NCI-H460 (cell line): ENCODE measurements at places on chromosomes 5 and 9. TPM values are rescaled to one million over a fixed set of nuclear protein-coding genes. Genes with fewer than 3 reads are reported as not detected.

DNA sequence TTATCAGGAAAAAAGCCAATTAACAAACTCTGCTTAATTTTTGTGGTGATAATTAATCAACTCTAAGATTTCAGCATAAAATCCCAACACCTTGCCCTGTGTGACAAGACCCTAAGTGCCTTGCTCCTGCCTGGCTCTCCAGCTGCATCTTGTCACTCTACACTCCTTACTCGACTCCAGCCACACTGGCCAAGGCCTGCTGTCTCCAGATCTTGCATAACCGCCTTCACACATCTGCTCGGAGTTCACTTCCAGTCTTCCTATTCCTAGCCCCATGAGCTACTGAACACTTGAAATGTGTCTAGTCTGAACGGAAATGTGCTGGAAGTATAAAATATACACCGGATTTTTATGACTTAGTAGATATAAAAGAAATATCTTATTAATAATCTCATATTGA lies 259.6 kb downstream of the EPB41L4A start:
- DNase-seq = no peak

DNA sequence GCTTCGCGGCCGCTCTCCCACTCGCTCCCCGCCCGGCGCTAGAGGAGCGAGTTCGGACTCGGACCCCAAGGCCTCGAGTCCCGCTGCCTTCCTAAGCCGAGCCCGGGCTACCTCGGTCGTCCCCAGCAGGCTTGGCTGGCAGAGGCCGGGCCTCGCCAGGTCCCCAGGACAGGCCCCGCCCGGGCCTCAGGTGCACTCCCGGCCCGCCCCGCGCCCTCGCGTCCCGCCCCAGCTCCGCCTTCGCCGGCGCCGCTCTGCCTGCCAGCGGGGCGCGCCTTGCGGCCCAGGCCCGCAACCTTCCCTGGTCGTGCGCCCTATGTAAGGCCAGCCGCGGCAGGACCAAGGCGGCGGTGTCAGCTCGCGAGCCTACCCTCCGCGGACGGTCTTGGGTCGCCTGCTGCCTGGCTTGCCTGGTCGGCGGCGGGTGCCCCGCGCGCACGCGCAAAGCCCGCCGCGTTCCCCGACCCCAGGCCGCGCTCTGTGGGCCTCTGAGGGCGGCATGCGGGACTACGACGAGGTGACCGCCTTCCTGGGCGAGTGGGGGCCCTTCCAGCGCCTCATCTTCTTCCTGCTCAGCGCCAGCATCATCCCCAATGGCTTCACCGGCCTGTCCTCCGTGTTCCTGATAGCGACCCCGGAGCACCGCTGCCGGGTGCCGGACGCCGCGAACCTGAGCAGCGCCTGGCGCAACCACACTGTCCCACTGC lies at the start of gene SLC22A5:
TSS of gene SLC22A5 (plus strand) at position 237 of the 707 bp plus-strand sequence. CDS start at position 500, 263 bp downstream.
- DNase-seq = peak; percentile 32

DNA sequence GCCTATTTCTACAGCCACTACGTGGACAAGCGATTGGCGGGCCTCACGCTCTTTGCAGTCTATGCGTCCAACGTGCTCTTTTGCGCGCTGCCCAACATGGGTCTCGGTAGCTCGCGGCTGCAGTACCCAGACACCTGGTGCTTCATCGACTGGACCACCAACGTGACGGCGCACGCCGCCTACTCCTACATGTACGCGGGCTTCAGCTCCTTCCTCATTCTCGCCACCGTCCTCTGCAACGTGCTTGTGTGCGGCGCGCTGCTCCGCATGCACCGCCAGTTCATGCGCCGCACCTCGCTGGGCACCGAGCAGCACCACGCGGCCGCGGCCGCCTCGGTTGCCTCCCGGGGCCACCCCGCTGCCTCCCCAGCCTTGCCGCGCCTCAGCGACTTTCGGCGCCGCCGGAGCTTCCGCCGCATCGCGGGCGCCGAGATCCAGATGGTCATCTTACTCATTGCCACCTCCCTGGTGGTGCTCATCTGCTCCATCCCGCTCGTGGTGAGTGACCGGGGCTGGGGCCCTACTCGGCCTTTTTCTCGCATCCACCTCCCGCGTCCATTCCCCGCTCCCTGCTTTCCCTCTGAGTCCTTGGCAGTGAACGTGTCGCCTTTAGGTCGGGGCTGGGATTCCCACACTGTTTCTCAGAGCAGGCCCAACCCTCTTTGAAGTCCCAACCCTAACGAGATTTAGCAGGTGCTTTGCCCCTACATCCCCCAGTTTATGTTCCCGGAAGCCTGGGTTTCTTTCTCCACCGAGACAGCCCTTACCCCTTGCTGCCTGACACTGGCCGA lies 1.8 kb downstream of the PTGER4 start:
- DNase-seq = no peak

DNA sequence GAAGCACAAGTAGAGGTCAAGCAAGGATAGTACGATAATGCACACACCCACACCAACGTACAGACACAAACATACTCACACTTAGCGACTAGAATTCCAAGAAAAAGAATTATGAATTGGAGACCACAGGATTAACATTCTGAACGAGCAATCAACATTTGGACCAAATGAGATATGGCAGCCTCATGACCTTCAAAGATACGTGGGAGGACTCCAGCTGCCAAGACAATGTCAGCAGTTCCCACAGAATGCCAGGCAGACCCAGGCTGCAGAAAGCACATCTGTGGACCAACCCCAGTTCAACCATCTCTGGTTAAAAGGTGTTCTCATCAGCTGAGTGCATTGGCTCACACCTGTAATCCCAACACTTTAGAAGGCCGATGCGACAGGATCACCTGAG lies 187.6 kb upstream of the GRAMD2B start:
- DNase-seq = no peak

GRCh38 chr5:122312591-122313406 lies 762 bp downstream of the SNCAIP start:
- DNase-seq = no peak

GRCh38 chr9:17837965-17838364 lies 259.1 kb downstream of the SH3GL2 start:
- DNase-seq = no peak

GRCh38 chr5:171712616-171713015 lies 73.0 kb upstream of the SMIM23 start:
- DNase-seq = no peak

DNA sequence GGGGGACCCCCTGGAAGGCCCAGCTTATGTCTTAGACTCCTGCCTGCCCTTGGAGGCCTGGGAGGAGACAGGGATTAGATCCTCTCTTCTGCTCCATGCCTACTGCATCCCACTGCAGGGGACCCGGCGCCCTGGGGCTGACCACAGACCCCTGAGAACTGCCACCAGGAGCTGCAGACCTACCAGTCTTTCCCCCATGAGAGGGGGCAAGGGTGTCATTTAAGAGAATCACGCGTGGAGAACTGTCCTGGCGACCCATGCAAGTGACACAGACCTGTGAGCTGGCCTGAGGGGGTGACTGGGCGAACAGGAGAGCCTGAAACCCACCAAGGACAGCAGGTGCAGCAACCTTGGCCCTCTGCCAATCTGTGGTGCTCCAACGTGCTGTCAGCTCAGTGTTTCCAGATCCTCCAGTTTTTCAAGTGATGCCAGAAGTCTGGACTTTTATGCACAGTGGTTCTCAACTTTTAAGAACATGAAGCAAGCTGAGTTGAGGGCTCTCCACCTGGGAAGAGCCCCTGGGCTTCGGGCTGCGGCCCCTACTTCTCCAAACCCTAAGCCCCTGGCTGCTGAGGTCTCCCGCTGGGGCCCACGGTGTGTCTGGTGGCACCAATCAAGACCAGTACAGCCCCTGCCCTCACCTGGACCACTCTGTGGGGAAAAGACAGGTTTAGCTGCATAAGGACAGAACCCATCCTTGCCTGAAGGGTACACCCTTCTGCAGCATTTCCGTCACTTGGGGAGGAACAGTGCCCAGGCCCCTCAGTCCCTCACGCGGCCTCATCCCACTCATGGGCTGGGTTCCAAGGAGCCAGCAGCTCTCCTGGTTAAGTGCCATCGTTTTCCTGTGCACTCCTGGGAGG lies 18.2 kb downstream of the GFPT2 start:
- no peak for DNase-seq

Gene GPX8
- 61.1 and 65.0 TPM in 2 replicates for total RNA-seq

DNA sequence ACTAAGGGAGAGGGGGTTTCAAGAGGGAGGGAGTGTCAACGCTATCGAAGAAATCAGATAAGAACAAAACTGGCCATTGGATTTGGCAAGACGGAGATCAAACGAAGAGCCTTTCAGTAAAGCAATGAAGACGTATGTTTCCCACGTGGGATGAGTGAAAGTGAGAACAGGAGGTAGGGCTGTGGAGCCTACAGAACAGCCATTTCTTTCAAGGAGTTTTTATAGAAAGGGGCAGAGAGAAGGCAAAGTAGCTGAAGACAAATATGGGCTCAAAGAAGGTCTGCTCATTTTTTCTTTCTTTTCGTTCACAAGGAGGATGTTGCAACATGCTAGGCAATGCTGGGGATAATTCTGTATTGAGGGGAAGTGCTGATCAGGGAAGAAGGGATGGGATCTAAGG lies 98.3 kb downstream of the SUSD1 start:
- no peak for DNase-seq

- DNase-seq = no peak
Observed at GRCh38 chr9:10252174-10252573, 360.6 kb downstream of the PTPRD start.

- no peak for DNase-seq
Observed at GRCh38 chr5:75510417-75510835, 1.0 kb downstream of the CERT1 start.

DNA sequence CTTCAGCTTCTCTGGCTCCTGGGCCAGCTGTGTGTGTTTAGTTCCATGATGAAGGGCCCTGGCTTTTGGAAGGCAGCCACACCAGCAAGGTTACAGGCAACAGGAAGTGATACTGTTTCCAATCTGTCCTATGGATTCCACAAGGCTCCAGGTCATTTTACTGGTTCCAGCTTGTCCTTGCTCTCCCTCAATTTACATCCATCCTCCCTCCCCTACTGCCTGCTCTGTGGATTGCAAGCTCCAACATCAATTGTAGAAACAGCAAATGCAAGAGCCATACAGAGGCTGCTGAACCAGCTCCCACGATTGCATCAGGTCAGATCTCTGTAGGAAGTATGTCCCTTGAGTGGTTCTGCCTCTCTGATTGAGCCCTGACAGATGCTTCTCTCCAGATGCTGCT lies 409.8 kb downstream of the NTRK2 start:
- no peak for DNase-seq

- no peak for DNase-seq
Observed at GRCh38 chr5:5424736-5425135, 2.3 kb downstream of the ICE1 start.

- DNase-seq = peak; percentile 7
Observed at GRCh38 chr5:99169309-99169708, 240.5 kb upstream of the CHD1 start.

- DNase-seq = peak; percentile 26
Observed at GRCh38 chr5:67063791-67064190, 132.8 kb downstream of the CD180 start.

DNA sequence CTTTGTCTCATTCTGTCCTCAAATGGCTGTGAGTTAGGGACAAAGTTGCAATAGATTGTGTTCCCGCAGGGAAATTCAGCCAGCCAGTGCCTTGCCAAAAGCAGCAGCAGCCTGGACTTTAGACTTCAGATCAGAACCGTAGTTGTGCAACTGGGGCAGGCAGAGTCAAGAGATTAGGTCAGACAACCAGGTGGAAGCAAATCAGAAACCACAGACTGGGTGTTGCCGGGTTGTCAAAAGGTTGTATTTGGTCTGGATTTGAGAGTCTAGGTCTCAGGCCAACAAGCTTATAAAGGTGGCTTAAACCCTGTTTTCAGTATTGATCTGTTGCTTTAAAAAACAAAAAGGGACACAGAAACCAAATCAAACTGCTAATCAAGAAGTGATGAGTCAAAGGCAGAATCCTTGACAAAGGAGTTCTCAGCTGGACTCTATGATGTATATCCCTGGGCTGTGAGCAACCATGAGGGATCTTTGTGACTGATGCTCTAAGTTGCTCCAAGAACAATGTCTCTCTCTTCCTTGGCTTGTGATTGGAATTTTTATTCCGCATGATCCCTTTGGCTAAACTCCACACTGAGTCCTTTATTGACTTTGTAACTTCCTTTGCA lies 20.9 kb downstream of the RFK start:
- DNase-seq = peak; percentile 79

- DNase-seq = no peak
Observed at GRCh38 chr5:103218164-103218563, 40.4 kb upstream of the MACIR start.

DNA sequence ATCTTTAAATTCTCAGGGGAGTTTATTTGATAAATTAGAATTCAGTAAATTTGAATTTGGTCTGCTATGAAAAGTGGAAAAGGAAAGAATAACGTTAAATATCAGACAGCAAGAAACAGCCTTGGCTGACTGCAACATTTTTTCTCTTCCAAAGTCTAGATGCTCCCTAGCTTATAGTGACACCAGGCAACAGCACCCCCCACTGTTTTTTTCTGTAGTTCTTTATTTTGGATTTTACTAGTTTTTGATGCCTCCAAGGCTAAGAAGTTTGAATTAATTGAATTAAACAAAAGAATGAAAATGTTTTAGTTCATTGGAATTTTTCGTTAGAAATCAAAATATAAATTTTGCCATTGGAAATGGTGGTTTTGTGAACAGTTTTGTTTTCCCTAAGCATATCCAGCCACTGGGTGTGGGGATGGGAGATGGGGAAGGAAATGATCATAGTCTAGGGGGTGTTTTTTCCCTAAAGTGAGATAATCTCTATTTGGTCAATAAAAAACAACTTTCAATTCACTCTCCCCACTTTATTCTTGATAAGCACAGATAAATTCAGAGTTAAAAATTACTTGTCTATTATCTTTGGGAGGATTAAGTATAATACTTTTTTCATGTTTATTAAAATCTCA lies 199.3 kb upstream of the CD180 start:
- no peak for DNase-seq

DNA sequence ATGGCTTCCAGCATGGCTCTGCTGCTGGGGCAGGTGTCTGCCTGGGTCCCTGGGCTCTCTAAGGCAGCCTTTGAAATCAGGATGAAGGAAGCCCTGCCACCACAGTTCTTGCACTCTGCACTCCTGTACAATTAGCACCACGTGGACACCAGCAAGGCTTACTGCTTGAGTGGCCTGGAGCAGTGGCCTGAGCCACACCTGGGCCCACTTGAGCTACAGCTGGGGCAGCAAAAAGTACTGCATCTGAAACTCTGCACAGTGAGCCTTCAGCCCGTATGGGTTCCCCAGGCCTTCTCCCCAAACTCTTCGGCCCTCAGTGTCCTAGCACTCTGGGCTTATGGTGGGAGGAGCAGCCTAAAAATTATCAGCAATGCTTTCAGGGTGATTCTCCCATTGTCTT lies 8.0 kb upstream of the INIP start:
- no peak for DNase-seq

- no peak for DNase-seq
Observed at GRCh38 chr9:134054891-134055811, 12.7 kb downstream of the BRD3 start.

DNA sequence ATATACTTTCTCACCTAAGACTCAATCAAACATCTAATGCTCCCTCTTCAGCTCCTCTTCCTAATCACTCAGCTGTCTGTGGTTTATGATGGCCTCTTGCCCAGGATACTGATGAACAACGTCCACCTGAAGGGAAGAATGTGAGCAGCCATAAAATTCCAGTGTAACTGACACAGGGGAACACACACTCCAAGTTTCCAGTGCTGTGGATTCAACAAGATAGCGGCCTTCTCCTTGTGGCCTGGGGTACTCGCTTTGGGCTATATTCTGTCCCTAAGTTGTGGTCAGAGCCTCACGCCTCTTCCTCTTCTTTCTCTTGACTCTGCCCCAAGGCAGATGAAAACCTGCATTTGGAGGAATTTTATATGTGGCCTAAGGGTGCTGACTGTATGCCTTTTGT lies 11.7 kb downstream of the B4GALT1 start:
- no peak for DNase-seq

GRCh38 chr9:131290767-131291370 lies 1.3 kb downstream of the PLPP7 start:
- no peak for DNase-seq

- no peak for DNase-seq
Observed at GRCh38 chr9:127535834-127536233, 76.2 kb upstream of the STXBP1 start.
